Ecto neural progenitor cell (in vitro differentiated cells): ENCODE measurements at places on chromosomes 13 and 19.

GRCh38 chr19:34734537-34735103 lies 577 bp downstream of the ZNF181 start:
- DNase-seq, result no peak

DNA sequence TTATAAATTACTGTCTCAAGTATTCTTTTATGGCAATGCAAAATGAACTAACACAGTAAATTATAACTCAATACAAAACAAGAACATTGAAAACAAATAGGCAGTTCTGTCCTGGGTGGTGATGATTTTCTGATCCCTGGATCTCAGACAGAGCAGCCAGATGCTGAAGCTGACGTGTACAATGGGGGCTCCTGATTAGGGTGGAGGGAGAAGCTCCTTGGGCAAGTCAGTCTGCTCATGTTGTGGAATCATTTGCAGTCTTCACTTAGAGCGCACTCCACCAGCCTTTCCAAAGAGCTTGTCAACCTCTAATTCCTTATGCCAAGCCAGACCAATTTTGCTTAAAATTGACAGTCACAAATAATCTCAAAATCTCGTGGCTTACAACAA lies 21.6 kb downstream of the FXYD5 start:
- DNase-seq, result no peak

- no peak for DNase-seq
Measured at GRCh38 chr19:4831304-4831978, at the start of gene TICAM1. Gene TICAM1 (minus strand): TSS chr19:4831712. CDS start chr19:4818377, 13,335 bp downstream.

- no peak for DNase-seq
Measured at GRCh38 chr13:48908381-48909055, 67.2 kb upstream of the FNDC3A start.

DNA sequence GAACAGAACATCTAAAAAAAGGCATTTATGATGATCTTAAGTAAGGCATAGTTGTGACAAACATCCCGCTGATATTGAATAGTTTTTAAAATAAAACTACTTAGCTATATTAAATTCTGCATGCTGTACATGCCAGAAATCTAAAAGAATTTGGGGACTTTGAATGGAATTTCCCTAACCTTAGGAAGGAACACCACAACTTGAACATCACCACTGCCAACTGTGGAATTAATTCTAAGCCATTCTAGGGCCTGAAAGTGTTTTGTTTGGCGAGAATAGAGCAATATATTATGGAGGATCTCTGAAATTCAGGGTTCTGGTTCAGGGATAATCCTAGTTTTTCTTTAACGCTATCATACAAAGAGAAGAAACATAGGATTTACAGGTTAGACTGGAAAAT lies 17.8 kb upstream of the LATS2 start:
- no peak for DNase-seq

GRCh38 chr13:110887597-110888333 lies 27.1 kb downstream of the ANKRD10 start:
- DNase-seq, result no peak

GRCh38 chr19:19324059-19324770 lies 3.6 kb downstream of the MAU2 start:
- DNase-seq, result no peak

GRCh38 chr13:95955255-95955654 lies 97.9 kb downstream of the UGGT2 start:
- no peak for DNase-seq

DNA sequence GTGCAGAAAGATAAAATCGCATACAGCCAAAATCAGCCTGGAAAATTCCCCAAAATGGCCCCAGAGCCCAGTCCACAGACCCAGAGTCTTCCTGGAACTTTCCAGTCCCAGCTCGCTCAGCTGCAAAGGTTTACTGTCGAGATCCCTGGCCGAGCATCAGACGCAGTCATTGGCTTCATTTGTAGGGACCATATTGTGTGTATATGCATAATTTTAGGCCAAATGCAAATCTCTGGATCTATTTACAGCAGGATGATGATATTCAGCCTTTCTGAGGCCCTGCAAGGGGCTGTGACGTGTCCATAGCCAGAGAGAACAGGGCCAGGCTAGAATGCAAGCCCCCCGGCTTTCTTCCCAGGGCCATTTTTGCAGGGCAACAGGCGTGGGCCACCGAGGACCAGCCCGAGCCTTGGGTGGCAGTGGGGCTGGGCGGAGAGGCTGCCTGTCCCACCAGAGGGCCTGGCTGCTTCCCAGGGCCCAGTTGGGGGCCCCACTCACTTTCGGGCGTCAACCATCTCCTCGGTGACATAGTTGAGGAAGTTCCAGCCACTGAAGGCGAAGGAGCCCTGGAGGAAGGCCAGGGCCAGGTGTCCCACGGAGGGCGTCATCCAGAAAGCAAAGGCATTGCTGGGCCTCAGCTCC lies 13.7 kb downstream of the SLC7A10 start:
- DNase-seq, result no peak

DNA sequence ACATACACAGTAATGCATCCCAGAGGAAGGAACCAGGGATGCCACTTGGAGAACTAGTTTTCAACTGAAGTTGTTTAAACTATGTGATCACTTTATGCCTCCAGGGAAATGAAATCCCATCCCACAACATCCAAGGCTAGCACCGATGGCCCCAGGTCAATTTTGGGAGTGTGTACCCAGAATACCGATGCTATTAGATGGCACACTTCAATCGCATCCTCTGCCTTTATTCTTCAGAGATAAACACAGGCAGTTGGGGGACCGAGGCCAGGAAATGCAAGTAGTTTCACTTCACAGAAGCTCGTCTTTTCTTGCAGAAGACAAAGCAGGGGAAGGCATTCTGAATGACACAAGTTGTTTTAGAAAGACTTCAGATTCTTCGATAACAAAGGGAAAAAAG lies 13.8 kb downstream of the STK24 start:
- no peak for DNase-seq

DNA sequence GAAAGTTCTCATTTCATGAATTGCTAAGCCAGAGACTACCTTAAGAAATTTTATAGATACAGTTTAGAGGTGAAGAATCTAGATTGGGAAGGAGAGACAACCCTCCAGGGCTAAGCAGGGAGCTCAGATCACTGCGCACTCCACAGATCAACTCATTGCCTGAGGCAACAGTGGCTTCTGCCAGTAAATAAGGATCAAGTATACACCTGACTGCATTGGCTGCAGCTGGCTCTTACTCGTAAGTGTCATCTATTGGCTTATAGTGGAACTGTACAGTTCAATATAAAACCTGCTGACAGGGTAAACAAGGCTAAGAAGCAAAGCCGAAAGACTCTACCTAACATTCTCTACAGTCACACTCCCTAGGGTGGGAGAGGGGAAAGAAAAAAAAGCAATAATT lies 18.0 kb upstream of the C1QTNF9B start:
- DNase-seq, result no peak

GRCh38 chr13:66200555-66200954 lies 1029.6 kb downstream of the PCDH9 start:
- DNase-seq, result no peak
